Activated CD8-positive, alpha-beta memory T cell treated with anti-CD3 and anti-CD28 coated beads, Interleukin-2, amount 10 ng/mL, durations not matched to agents 7 days and 5 days (primary cell): ENCODE measurements at places on chromosomes 1 and 21. TPM values are rescaled to one million over a fixed set of nuclear protein-coding genes. Genes with fewer than 3 reads are reported as not detected.

DNA sequence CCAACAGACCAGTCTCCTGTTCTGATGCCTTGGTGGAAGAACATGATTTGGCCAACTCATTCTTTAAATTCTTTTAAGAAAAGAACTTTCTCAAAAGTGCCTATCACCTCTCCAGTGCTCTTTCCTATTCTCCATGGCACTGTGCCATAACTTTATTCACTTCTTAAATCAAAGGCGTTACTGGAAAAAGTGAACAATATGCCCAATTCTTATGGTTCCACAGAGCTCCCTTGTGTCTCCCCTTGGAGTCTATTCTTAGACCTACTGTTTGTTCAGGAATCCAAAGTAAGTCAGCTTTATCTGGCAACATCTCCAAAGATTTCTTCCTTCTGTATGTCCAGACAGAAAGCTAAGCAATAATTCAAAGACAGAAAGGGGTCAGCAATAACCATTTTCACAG, 111.9 kb upstream of the MAGI3 start:
- peaks cover 35% of the 10 kb centered on the region for H3K27me3 ChIP-seq
- no peaks in the 10 kb centered on the region for H3K36me3 ChIP-seq
- no peak overlapping the region for H3K4me3 ChIP-seq
- no peak overlapping the region for H3K27ac ChIP-seq

GRCh38 chr21:20701235-20701634, 297.0 kb upstream of the NCAM2 start:
- H3K4me3 ChIP-seq, result no peak overlapping the region
- no peaks in the 10 kb centered on the region for H3K36me3 ChIP-seq
- no peak for DNase-seq
- H3K4me1 ChIP-seq, result no peaks in the 10 kb centered on the region
- no peaks in the 10 kb centered on the region for H3K27me3 ChIP-seq
- no peak overlapping the region for H3K27ac ChIP-seq

Gene ARHGEF19
- total RNA-seq, result 6.0 TPM

Gene KCNAB2
- 248 TPM for total RNA-seq
